ENCODE measurements at places on chromosomes 6 and 20.

DNA sequence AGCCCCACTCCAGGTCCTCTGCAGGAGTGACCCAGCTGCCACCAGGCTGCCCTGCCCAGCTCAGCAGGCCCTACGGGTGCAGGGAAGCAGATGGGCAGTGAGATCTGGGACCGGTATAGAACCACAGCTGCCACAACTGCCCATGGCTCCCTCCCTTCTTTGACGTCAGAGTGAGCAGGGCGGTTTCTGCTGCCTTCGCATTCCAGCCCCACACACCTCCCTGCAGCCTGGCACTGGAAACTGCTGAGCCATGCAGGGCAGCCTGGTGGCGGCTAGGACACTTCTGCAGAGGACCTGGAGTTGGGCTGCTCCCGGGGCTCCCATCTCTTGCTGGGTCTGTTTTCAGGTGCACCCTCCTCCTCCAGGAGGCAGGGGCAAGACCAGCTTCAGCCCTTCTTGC is 101.6 kb upstream of the CD93 start:
- peak; percentile 24 for DNase-seq

GRCh38 chr6:153083869-153084268 is 47.2 kb downstream of the RGS17 start:
- DNase-seq: no peak

GRCh38 chr20:53020376-53020775 is 48.2 kb downstream of the TSHZ2 start:
- no peak for DNase-seq

DNA sequence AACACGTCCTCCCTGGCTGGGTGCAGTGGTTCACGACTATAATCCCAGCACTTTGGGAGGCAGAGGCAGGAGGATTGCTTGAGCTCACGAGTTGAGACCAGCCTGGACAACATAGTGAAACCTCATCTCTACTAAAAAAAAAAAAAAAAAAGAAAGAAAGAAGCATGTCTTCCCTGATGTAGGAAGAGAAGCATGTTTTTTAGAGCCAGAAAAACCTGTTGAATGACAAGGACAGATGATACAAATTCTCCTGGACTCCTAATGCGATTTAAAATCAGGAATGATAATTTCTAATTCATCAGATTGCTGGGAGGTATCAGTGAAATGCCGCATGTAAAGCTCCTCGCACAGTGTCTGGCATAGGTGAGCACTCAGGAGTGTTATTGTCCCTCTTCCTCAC is 23.7 kb upstream of the SEC63 start:
- no peak for DNase-seq

- no peak for DNase-seq
Measured at GRCh38 chr20:45938727-45939438, 4.4 kb downstream of the PCIF1 start.

DNA sequence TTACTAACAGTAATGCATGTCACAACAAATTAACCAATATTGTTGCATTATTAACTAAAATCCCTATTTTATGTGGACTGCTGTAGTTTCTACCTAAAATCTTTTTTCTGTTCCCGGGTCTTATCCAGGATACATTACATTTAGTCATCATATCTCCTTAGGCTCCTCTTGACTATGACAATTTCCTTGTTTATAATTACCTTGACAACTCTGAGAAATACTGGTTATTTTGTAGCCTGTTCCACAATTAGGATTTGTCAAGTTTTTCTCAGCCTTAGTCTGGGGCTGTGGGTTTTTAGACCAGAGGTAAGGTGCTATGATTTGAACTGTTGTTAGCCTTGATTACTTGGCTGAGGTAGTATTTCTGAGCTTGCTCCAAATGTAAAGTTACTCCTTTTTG is 3.7 kb downstream of the FBXO5 start:
- no peak for DNase-seq
